ENCODE measurements at places on chromosomes 4 and X.

- no peak for DNase-seq
These were observed 60.1 kb downstream of the GRIA2 start for GRCh38 chr4:157280673-157281072.

DNA sequence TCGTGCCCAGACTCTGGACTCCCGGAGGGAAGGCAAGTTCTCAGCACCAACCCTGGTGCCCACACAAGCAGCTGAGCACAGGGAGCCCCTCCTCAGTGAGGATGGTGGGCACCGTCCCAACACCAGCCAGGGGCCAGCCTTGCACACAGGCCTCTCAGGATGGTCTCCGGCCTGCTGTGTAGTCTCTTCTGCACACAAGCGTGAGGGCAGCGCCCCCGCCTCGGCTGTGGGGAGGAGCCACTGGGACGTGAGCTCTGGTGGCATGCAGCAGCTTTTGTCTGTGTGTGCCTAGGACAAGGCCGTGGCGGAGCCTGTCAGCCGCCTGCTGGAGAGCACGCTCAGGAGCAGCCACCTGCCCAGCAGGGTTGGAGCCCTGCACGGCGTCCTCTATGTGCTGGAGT, 16.1 kb upstream of the MSANTD1 start:
- no peak for DNase-seq

- DNase-seq = peak; percentile 61
These were observed 81.9 kb upstream of the QRFPR start for GRCh38 chr4:121462660-121463261.

DNA sequence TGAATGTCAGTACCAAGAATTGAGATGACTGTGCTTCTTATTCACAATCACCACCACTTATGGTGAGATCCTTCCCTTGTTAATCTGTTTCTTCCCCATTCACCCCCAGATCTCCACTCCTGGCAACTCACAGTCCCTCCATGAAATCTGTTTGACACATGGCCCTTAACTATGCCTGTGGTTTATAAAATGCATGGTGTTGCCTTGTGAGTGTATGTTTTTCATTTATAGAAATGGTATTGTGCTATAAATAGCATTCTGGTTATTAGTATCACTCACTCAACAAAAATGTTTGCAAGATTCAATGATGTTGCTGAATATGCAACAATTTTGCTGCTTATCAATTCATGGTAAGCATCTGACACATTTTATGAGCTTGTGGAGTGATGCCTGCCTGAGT, 131.0 kb downstream of the PRKX start:
- DNase-seq = peak; percentile 8

DNA sequence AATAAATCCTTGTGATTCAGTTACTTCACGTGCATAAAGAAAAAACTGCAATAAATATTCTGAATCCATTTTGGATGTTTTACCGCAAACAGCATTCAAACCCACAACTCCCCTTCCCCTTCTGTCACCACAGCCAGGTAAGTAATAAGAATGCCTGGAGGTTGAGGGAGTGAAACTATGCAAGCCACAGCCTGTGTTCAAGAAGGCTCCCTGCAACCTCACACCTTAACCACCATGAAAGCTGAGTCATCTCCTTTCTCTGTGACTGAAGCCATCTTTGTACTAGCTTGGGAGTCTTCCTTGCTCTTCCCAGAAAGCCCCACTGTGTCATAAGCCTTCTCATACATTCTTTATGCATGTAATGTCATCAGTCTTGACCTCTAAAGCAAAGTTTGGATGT, 297.0 kb upstream of the PUDP start:
- no peak for DNase-seq

- DNase-seq = no peak
These were observed 1206.5 kb upstream of the PABPC4L start for GRCh38 chr4:135408109-135408508.

GRCh38 chr4:64718091-64718490, 308.8 kb upstream of the TECRL start:
- DNase-seq = no peak

- peak; percentile 21 for DNase-seq
These were observed 16.0 kb downstream of the XG start for GRCh38 chrX:2767631-2768455.

GRCh38 chrX:17592117-17592516, 145.2 kb upstream of the SCML1 start:
- DNase-seq = peak; percentile 27

GRCh38 chr4:86971355-86971683, 36.5 kb downstream of the AFF1 start:
- no peak for DNase-seq

GRCh38 chrX:10512258-10512657, 108.1 kb downstream of the MID1 start:
- DNase-seq = peak; percentile 58

DNA sequence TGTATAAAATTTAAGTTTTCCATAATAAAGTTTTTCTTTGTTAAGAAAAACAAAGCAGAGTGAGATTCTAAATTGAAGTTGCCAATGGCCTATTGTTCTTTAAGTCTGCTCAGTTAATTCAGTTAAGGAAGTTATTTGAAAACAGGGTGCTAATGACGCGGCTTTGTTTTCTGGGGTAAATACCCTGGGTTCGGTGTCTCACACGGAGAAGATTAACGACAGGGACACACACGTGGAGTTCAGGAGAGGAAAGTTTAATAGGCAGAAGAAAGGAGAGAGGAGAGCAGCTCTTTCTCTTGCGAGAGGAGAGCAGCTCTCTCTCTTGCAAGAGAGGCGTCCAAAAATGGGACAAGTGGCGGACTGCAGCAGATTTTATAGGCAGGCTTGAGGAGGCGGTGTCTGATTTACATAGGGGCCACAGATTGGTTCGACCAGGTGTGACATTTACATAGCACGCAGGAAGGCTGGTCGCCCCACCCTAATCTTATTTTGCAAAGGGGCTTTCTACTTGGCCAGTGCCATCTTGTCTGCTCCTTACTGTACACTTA, 9.6 kb downstream of the CA5B start:
- no peak for DNase-seq

DNA sequence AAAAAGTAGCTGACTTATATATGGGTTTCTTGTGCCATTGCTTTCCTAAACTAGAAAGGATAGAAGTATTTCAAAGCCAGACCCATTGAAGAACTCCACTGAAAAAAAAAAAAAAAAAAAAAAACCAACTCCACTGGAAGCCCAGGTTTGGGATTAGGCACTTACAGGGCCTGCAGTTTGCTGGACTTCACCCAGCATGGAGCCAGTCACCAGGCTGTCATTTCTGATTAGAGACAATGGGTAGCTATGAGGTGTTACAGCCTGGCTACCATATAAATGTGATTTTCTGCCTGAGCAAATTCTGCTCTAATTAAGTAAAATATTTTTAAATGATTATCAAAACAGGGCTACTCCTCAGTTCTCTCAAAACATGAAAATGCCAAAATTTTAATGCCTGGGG, 49.5 kb downstream of the HS6ST2 start:
- no peak for DNase-seq

- DNase-seq = no peak
These were observed 24.9 kb downstream of the PALLD start for GRCh38 chr4:168521721-168522120.

DNA sequence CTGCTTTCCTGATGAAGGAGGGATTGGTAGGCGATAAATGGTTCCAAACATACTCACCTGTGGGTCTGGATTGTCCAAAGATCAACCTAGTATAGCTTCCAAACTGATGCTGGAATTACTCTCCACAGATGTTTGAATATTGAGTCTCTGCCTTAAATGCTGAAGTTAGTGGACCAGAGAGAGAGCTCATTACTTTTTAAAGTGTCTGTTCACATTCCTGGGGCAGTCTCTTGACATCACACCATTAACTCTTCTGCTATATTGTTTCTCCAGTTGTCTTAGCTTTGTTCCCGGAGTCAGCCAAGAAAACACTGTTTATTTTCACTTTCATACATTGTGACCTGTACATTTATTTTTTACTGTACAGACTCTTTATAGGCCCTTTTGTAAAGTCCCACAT, 35.4 kb downstream of the ARHGEF38 start:
- DNase-seq = no peak

DNA sequence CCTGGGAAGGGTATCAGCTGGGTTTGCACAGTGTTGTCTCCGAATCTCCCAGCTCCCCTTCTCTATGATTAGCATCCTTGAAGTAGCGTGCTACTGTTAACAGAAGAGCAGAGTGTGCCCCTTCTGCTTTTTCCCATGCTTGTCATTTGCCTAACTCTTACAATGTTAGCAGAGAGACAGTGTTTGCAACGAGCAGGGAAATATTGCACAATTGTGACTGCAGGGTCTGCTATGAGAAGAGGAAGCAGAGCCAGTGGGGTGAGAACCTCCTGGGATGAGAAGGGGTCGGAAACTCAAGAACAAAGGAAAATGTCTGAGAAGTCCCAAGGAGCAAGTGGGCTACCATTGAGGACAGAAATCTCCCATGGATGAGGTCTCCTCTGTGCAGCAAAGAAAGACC, 7.8 kb upstream of the CHRNA9 start:
- DNase-seq = no peak

DNA sequence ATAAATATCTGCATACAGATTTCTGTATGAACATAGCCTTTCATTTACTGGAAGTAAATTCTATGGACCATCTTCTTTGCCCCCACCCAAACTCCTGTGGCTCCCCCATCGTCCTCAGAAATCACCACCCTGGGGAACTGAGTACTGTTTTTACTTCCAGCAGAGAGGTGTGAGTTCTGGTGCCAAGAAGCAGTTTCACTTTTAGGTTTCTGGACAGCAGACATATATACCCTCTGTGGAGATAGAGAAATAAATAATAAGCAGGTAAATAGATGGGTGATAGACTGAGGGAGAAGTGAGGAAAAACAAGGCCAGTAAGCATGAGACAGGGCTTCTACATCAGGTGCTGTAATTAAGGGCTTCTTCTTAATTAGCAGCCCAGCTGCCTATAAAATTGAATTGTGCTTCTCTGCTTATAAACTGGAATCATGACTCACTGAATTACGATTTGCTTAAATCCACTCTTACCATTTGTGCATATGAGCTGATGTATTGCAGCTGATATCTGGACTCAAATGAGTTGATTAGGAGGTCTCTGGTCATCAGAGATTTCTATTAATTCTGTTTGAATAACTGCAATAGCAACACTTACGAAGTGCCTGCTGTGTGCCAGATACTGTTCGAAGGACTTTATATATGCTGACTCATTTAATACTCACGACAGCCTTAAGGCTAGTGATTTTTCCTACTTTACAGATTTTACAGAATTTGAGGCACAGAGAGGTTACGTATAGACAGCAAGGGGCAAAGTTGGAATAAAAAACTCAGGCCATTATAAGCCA, 60.8 kb upstream of the DHX15 start:
- peak; percentile 45 for DNase-seq

DNA sequence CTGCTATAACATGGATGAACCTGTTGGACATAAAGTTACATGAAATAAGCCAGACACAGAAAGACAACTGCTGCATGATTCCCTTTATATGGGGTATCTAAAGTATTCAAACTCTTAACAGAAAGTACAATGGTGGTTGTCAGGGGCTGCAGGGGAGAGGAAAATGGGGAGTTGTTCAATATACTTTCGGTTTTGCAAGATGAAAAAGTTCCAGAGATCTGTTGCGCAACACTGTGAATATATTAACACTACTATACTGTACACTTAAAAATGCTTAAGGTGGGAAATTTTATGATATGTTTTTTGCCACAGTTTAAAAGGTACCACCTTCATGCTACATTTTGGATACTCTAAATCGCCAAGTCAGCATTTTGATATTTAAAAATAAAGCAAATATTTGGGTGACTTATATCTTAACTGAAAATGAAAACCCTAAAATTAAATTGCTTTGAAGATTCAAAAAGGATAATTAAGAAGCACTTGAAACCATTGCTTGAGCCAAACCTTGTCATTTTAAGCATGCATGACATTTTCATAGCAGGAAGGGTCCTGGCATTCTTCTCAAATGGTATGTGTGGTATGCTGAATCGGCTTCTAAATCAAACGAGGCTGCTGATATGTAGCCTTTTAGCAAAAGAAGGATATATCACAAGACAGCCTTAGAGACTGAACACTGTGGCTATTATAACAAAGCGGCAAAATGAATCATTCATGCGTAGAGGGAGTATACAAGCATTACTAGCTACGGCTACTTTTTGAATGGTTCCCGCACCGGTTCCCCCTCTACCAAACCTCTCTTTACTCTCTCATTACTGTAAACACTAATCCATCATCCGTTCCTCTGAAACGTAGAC, 607.1 kb upstream of the DIPK2B start:
- DNase-seq = peak; percentile 70

GRCh38 chr4:23889814-23890341, at the start of gene PPARGC1A:
Gene PPARGC1A (minus strand): TSS chr4:23890047. CDS start chr4:23889957, 90 bp downstream.
- DNase-seq = peak; percentile 50

GRCh38 chr4:106426069-106426468, 57.5 kb upstream of the GIMD1 start:
- no peak for DNase-seq

GRCh38 chrX:13081395-13082205, 37.2 kb upstream of the FAM9C start:
- DNase-seq = peak; percentile 54

DNA sequence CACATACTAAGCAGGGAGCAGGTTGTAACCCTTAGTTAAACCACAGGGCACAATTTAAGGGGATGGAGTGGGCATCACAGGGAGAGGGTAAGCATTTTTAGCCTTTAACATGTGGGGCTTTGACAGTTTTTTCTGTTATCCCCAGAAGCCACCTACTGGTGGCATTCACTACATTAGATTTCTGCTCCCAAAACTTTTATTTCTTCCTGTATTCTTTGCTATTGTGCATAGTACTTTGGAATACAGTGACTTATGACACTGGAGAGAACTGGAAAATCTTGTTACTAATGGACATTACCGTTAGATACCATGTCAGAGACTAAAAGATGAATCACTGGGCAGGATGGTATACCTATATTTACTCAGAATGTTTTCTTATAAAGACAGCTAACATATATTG, 7.3 kb downstream of the TRIM75 start:
- DNase-seq = no peak

DNA sequence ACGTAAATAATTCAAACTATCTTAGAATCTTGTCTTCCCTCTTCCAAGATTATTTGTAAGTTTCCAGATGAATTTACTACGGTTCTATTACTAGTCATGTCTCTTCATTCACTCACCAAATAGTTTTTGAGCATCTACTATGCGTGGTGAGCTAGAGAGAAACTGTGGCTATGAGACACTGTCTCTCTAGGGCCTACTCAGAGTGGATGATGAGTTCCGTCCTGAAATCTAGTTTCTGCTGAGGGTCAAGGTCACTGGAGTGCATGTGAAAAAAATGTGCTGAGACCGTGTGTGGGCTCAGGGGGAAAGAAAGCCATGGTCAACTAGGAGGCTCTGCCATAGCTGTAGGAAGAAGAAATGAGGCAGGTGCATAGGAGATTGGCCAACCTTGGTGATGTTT, 320.2 kb upstream of the GATB start:
- DNase-seq = no peak

DNA sequence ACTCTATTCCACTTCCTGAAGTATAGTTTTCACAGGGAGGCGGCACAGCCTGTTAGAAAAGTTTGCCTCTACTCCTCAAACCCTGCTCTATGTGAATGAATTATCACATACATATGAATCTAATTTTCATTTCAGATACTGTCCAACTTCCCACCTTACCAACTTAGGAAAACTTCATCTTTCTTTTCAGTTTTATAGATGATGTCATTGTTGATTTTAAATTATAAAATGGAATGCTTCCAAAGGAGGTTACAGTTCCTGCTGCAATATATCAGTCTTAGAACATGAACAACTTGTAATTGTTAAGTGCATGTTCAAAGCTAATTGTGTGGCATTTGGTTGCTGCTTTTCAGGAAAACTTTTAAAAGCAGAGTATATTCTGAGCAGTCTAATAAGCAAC, 92.4 kb downstream of the NEUROG2 start:
- DNase-seq = peak; percentile 36
